Stimulated activated CD8-positive, alpha-beta memory T cell treated with anti-CD3 and anti-CD28 coated beads, Interleukin-7, amount 100 ng/mL, for 4 hours (primary cell): ENCODE measurements at places on chromosomes 11 and 22.

DNA sequence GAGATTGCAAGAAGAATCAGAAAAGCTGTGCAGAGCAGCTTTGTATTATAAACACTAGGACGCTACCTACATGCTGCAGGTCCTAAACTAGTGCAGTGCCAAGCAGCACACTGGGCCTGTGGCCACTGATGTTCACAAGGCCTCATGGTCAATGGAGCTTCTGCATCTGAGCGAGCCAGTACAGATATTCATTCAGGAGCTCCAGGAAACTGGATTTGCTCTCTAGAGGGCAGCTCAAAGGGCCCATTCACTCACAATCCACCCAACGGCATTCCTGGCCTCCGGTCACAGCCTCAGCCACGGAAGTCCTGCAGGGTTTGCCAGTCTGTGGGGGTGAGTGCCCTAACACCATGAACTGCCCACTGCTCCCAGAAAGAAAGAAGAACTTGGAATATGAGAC is 5.8 kb upstream of the TBC1D10A start:
- DNase-seq = no peak

DNA sequence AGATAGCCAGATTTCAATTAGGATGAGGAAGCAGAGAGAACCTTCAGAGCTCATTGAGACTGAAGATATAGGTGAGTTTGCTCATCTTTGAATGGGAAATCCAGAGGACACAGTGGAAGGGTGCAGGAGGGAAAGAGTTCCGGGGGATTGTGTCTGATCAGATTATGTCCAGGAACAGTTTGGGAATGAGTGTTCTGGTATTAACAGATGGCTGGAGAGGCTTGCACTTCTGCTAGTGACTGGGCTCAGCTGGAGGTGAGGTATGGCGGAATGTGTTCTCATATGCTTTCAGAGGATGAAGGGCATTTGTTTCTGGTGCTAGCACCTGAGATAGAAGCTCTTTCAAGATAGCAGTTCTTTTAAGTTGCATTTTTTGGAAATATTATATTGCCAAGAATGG is 27.6 kb downstream of the ALKBH3 start:
- no peak for DNase-seq

- no peak for DNase-seq
Measured at GRCh38 chr11:75279273-75279672, 38.7 kb downstream of the TPBGL start.

DNA sequence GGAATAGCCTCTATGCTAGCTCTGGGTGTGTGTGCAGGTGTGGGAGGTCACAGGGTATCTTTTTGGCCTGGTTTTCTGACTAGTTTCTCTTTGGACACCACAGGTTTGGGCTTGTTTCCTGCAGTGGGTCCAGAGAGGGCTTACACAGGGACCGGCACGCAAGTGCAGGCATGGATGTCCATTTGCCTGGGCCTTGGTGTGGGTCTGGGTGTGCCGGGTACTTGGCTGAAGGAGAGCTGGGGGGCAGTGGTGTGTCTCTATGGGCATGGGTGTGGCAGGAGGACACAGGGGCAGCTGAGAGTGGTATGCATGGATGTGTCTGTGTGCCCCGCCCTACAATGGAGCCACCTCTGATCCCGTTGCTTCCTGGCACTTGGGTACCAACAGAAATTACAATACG is 7.5 kb upstream of the KCNJ11 start:
- no peak for DNase-seq

DNA sequence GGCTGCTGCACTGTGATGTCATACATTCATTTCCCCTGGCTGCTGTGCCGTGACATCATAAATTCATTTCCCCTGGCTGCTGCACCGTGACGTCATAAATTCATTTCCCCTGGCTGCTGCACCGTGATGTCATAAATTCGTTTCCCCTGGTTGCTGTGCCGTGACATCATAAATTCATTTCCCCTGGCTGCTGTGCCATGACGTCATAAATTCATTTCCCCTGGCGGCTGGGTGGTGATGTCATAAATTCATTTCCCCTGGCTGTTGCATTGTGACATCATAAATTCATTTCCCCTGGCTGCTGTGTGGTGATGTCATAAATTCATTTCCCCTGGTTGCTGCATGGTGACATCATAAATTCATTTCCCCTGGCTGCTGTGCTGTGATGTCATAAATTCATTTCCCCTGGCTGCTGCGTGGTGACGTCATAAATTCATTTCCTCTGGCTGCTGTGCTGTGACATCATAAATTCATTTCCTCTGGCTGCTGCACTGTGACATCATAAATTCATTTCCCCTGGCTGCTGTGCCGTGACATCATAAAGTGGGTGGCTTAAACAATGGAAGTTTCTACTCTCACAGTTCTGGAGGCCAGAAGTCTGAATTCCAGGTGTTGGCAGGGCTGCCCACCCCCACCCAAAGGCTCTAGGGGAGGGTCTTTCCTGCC is 301.1 kb downstream of the SHANK2 start:
- no peak for DNase-seq

GRCh38 chr22:44581096-44581435 is 83.0 kb upstream of the RTL6 start:
- DNase-seq = no peak

GRCh38 chr11:44877571-44878497 is 72.8 kb downstream of the TP53I11 start:
- no peak for DNase-seq

DNA sequence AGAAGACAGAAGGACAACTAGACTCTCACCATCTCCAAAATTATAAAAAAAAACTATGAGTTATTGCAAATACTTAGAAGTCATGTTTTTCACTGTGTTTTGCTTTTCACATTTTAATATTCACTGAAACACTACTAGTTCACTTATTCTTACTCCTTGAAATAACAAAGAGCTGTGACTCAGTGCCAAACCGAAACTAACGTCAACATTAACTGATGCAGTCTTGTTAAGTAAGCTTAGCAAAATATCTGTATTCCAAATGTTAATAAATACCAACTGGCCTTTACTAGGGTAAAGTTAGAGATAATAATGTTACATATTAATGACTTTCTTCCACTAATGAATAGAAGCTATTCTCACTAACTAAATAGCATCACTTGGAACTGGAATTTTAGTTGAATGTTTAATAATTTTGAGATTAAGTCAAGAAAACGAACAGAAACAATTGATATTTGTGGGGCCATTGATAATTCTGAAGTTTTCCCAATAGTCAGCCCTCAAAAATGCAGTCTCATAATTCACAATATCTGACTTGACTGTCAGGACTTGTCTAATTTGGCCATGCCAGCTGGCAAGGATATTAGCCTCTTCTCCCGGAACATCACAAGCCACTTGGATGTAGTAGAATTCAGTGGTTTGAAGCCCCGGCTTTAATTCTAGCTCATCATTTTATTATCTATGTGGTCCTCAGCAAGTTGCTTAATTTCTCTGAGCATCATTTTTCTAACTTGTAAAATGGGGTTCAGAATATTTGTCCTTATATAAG is 230.1 kb upstream of the DDI1 start:
- DNase-seq = no peak

DNA sequence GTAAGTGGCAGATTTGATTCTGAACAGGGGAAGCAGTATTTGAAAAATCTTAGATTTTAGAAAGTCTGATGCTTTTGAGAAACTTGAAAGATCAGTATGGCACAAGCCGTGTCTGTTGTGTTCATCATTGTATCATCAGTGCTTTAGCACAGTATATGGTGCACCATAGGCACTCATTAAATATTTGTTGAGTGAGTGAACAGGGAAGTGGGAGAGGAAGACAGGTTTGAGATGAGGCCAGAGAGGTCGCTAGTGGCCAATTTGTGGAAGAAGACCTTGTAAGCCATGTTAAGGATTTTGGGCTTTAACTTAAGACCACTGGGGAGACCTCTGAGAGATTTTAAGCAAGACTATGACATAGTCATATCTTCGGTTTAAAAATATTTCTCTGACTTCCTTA is 12.9 kb downstream of the CHEK1 start:
- DNase-seq = no peak

- DNase-seq = no peak
Measured at GRCh38 chr11:116446048-116446941, 326.5 kb downstream of the BUD13 start.

- DNase-seq = no peak
Measured at GRCh38 chr11:49302360-49302759, 94.0 kb upstream of the FOLH1 start.

GRCh38 chr11:35236667-35237003 is 97.7 kb downstream of the CD44 start:
- no peak for DNase-seq

GRCh38 chr22:18154821-18155390 is 4.9 kb downstream of the USP18 start:
- no peak for DNase-seq

GRCh38 chr22:35837101-35837727 is 119.5 kb downstream of the APOL5 start:
- no peak for DNase-seq

GRCh38 chr11:12239804-12240371 is 129.5 kb downstream of the MICAL2 start:
- DNase-seq = no peak

- no peak for DNase-seq
Measured at GRCh38 chr11:130689222-130689908, 226.9 kb downstream of the SNX19 start.

GRCh38 chr11:44798607-44798972 is 71.8 kb downstream of the TSPAN18 start:
- no peak for DNase-seq

- DNase-seq = no peak
Measured at GRCh38 chr22:26453812-26454500, 24.9 kb downstream of the ASPHD2 start.

DNA sequence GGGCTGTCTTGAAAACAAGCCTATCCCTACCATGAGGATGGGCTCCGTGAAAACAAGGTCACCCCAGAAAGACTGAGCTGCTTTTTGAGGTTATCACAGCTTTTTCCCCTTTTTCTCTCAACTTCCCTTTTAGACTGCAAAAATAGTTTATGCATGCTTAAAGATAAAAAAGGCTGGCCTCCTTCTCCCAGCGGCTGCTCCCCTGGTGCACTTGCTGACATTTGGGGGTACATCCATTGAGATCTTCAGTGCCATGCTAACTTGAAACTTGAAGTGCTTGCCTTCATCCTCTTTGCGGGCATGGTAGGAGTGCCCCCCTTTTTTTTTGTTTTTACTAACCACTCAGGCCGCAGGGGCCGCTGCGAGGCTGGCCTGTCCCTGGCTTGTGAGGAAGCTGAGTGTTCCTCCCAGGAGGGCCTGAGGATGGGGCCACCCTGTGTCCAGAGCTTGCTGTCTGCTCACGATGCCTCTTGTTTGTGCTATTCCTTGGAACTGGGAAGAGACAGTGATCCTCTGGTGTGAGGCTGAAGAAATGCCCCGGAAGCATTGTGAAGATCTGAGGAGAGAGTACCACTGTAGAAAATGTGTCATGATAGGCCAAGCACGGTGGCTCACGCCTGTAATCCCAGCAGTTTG is 2.2 kb downstream of the TANGO2 start:
- no peak for DNase-seq

DNA sequence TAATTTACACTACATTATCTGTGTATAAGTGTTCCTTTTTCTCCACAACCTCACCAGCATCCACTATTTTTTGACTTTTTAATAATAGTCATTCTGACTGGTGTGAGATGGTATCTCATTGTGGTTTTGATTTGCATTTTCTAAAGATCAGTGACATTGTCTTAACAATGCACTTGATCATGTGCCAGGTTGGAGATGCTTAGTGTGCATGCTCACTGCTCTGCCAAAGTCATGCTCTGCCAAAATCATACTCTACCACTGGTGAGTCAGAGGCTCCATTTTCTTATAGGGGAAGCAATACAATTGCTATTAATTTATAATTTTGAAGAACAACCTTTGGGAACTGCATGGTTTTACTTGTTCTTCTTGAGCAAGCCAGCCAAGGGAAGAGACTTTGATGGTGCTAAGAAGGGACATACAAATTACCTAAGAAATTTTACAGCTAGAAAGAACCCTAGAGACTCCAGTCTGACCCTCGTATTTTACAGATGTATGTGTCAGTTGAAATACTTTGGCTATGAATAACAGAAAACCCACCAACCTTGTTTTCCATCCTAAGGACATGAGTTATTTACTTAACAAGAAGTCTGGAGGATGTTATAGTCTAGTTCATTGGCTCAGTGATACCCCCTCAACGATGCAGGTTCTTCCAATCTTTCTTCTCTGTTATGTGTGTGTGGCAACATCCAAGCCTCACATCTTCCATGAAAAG is 368.9 kb downstream of the DDX10 start:
- DNase-seq = no peak

- DNase-seq = no peak
Measured at GRCh38 chr22:30694640-30695350, at the start of gene OSBP2. TSS of gene OSBP2 (plus strand) at chr22:30694874. CDS start at chr22:30694910, 36 bp downstream.

- no peak for DNase-seq
Measured at GRCh38 chr22:44352378-44353035, 39.8 kb upstream of the SHISAL1 start.

- no peak for DNase-seq
Measured at GRCh38 chr22:49768077-49768910, 59.4 kb downstream of the BRD1 start.

DNA sequence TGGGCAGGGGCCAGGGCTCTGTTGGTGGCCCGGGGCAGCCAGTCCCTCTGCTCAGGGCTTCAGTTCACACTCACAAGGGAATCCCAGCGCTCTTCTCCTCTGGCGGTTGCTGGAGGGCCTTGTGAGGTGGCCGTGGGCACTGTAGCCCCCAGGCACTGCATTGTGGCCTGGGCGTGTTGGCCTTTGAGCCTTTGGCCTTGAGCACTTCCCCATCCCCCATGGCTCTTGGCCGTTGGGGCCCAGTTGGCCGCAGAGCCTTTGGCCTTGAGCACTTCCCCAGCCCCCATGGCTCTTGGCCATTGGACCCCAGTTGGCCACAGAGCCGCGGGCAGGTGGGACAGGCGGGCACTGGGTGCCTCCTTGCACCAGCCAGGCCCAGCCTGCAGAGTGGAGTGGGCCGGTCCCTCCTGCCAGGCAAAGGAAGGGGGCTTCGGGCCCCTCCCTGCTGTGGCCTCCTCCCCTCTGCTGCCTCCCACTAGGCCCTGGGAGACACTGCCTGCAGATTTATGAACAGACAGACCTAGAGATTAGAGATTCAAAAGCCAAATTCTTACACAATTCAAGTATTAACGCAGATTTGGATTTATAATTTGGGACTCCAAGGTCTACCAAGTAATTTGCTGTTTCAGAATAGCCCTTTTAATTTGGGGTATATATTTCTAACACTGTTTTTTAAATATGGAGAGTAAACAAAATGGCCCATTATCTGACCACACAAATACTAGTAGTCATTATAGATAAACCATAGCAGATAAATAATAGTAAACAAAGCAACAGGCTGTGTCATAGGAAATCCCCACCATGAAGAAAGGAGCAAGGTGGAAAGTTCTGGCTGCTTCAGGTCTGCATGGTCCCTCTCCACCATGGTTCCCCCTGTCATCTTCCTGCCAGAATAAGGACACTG is 18.2 kb upstream of the TXNRD2 start:
- DNase-seq = no peak

DNA sequence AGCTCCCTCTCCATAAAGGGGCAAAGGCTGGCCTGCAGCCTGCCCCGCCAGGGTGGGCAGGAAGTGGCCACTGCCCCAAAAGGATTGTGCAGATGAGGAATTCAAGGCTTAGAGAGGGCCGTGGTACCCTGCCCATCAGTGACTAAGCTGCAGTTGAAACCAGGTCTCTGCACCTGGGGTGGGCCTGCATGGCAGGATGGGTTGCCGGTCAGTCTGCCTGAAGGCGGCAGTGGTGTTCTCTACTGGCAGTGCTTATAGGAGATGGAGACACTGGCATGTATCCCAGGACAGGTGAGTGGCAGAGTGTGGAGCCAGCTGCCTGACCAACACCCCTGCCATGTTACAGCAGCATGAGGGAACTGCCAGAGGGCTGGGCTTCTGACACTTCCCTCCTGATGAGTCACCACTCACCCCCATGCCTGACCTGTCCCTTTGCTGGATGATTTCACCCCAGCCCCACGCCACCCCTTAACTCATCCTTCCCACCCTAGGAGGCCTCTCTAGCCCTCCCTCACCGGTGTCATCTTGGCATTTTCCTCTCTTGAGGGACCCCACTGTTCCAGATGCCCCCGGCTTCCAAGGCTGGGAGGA is 70.2 kb upstream of the LMO1 start:
- no peak for DNase-seq
